NCI-H2171 (cell line): ENCODE measurements at places on chromosomes 12 and 14.
A peak's percentile ranks its signal among the peaks of the same experiment; 100 is the strongest.

GRCh38 chr12:26055087-26055486 is 69.8 kb downstream of the BHLHE41 start:
- DNase-seq = no peak

DNA sequence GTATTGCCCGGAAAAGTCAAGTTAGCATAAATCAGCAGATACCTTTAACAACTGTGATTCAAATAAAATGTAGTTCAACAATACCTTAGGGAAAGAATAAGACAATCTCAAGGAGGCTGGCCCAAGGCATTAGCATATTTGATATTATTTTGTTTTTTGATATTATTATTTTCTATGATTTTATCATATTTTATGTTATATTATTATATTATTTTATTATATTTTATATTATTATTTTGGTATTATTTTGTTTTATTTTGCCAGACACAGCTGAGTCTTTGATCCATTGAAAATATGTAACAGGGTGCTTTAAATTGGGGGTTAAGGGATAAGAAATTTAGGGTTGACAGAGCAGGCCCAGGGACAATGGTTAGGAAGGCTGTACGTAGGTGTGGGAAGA is 607.9 kb upstream of the USP15 start:
- no peak for DNase-seq

GRCh38 chr12:106436164-106436563 is 78.6 kb downstream of the POLR3B start:
- DNase-seq = no peak

GRCh38 chr14:104967386-104968152 is 10.6 kb downstream of the AHNAK2 start:
- DNase-seq = no peak

DNA sequence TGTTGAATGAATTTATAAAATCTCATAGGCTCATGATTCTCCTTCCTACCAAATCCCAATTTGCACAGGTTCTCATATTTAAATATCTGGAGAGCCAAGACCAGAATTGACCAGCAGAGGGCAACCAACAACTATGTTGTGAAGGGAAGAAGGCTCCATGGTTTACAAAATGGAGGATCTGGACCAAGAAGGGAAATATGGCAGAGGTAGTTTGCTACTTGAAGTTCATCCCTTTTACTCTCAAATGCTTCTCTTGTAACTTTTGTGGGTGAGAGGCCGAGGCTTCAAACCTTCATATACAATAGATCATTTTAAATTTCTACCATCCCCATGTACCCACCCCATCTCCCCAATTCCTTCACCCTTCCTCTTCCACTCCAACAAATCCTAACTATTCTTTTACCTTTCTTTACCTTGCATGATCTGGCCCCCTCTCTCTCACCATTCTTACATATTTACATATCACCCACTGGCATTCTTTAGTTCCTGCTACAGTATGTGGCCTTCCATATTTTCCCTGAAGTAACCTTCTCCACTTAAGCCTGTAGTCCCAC is 3.8 kb upstream of the SMARCC2 start:
- DNase-seq = peak; percentile 81

- DNase-seq = peak; percentile 9
Observed at GRCh38 chr14:57060276-57060955, 208.3 kb downstream of the EXOC5 start.

DNA sequence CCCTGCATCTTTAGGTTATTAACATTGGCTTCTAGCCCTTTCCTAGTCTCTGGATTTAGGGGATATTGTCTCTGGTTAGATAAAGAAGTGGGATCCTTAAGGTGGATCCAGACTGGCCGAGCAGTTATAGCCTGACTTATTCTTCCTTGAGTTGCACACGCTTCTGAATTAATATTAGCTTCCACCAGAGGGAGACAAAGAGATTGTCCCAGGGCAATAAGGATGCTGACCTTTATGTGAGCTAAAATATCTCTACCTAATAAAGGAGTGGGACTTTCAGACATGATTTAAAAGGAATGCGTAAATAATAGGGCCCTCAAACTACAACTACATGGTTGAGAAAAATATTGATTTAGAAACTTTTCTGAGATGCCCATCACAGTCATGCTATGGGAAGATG is 139.7 kb downstream of the SLCO1B3 start:
- DNase-seq = no peak

DNA sequence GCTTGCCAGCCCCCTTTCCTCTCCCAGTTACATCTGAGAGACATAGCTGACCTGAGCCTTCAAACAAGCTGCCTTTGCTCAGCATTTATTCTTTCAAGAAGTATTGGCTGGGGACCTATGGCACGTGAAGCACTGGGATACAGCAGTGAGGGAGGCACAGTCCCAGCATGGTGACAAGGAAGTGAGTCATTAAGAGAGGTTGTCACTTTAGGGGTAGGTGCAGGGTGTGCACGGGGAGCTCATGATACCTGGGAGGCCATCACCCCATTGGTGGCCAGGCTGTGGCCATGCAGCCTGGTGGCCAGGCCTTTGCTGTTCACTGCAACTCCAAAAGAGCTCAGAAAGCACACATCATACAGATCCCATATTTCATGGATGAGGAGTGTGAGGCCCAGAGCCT is 5.7 kb upstream of the KRT75 start:
- no peak for DNase-seq

DNA sequence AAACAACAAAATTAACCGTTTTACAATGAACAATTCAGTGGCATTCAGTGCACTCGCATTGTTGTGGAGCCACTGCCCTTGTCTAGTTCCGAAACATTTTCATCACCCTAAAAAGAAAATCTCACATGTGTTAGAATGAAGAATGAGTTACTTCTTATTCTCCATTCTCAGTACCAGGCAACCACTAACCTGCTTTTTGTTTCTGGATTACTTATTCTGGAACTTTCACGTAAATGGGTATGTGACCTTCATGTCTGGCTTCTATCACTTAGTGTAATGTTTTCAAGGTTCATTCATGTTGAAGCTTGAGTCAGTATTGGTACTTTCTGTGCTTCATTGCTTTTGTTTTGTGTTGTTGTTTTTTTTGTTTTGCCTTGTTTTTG is 15.6 kb downstream of the RCOR1 start:
- no peak for DNase-seq

GRCh38 chr12:99809909-99810308 is 162.4 kb downstream of the GARIN6 start:
- DNase-seq = no peak

- DNase-seq = no peak
Observed at GRCh38 chr14:45786266-45786665, 533.3 kb upstream of the MIS18BP1 start.

DNA sequence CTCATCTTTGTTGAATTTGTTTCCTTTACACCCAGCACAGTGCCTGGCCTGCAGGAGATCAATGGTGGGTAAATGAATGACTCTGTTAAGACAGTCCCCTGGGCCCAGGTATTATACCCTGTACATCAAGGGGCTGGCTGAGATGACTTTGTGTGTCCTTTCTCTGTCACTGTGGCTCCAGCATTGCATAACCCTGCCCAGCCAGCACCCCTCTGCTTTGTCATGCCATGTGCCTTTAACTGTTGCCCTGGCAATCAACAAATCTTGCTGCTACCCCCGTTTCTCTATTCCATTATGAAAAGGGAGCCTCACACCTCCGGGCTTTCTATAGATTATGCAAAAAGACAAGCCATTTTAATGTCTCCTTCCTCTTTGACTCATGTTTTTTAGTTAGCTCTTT is 7.6 kb upstream of the FLVCR2 start:
- DNase-seq = no peak

DNA sequence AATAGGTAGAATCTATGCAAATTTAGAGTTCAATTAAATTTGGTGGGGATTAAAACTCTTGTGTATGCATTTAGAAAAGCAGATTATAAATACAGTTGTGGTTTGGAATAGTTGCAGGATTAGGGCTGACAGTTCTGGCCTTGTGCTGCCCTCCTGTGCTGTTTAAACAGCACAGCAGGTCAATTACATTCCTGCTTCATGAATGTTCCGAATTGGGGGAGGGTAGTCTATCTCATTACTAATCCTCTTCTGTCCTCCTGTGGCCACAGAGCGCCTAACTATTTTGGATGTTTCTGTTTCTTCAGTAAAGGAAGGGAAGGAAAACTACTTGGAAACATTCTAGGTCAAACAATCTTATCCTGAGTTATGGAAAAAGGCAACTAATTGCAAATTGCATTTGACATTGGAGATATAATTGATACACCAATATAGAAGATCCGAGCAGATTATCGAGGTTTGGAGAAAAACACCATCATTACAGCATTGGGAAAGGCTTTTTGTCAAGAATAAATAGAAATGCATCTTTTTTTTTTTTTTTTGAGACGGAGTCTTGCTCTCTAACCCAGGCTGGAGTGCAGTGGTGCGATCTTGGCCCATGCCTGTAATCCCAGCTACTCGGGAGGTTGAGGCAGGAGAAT is 8.7 kb upstream of the GPR19 start:
- DNase-seq = peak; percentile 28

GRCh38 chr12:122560138-122560537 is 33.1 kb downstream of the KNTC1 start:
- no peak for DNase-seq

- DNase-seq = no peak
Observed at GRCh38 chr12:123127182-123127495, 23.8 kb downstream of the PITPNM2 start.

GRCh38 chr12:120259418-120260202 is 5.9 kb downstream of the PXN start:
- no peak for DNase-seq
